ENCODE measurements at places on chromosomes 5 and 9.
A peak's percentile ranks its signal among the peaks of the same experiment; 100 is the strongest.

DNA sequence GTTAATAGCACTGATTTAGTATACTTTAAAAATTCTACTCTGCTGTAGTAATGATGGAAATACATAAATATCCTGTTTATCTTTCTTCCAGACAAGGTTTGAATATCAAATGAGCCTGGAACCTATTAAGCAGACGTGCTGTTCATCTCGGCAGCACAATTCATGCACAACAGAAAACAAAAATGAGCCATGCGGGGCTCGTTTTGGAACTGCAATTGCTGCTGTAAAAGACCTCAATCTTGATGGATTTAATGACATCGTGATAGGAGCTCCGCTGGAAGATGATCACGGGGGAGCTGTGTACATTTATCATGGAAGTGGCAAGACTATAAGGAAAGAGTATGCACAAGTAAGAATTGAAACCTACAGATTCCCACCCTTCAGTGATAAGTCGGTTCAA, 79.1 kb upstream of the ITGA2 start:
- no peak for DNase-seq
- H3K27me3 ChIP-seq, result peaks cover 10% of the 10 kb centered on the region
- H3K4me3 ChIP-seq, result no peak overlapping the region
- H3K4me1 ChIP-seq, result no peaks in the 10 kb centered on the region
- H3K36me3 ChIP-seq, result no peaks in the 10 kb centered on the region
- no peak overlapping the region for H3K27ac ChIP-seq

DNA sequence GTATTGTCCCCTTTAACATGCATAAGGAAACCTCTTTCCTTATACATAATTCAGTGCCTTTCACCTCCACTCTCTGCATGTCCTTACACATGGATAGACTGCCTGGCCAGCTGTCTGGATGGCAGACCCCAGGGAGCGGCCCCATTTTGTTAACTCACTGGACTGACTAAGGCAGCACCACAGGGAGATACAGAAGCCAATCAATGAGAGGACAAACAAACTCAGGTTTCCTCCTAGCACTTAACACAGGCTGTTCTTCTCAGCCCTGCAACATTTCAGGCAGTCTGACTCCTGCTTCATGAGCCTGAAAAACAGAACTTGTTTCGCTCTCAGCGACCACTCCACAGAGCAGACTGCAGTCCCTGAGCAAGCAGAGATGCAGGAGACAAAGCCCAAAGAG, 135.4 kb upstream of the RASEF start:
- peaks cover 8% of the 10 kb centered on the region for H3K27me3 ChIP-seq
- no peak overlapping the region for H3K4me3 ChIP-seq
- DNase-seq, result no peak

- no peaks in the 10 kb centered on the region for H3K36me3 ChIP-seq
- no peak overlapping the region for H3K4me3 ChIP-seq
- H3K4me1 ChIP-seq, result no peaks in the 10 kb centered on the region
- no peak for DNase-seq
- H3K27ac ChIP-seq, result no peak overlapping the region
Measured at GRCh38 chr5:57784121-57784520, 301.5 kb upstream of the ACTBL2 start.

- no peaks in the 10 kb centered on the region for H3K4me1 ChIP-seq
- H3K27me3 ChIP-seq, result peaks cover 2% of the 10 kb centered on the region
- no peak overlapping the region for H3K4me3 ChIP-seq
- no peak for DNase-seq
- no peak overlapping the region for H3K27ac ChIP-seq
- no peaks in the 10 kb centered on the region for H3K36me3 ChIP-seq
Measured at GRCh38 chr5:122111460-122111859, 17.9 kb upstream of the ZNF474 start.

- H3K4me3 ChIP-seq, result no peak overlapping the region
- peaks cover 42% of the 10 kb centered on the region for H3K36me3 ChIP-seq
- H3K4me1 ChIP-seq, result peaks cover 46% of the 10 kb centered on the region
- H3K27ac ChIP-seq, result peak overlapping the region; percentile 75
Measured at GRCh38 chr5:40378396-40379177, 301.1 kb upstream of the PTGER4 start.

DNA sequence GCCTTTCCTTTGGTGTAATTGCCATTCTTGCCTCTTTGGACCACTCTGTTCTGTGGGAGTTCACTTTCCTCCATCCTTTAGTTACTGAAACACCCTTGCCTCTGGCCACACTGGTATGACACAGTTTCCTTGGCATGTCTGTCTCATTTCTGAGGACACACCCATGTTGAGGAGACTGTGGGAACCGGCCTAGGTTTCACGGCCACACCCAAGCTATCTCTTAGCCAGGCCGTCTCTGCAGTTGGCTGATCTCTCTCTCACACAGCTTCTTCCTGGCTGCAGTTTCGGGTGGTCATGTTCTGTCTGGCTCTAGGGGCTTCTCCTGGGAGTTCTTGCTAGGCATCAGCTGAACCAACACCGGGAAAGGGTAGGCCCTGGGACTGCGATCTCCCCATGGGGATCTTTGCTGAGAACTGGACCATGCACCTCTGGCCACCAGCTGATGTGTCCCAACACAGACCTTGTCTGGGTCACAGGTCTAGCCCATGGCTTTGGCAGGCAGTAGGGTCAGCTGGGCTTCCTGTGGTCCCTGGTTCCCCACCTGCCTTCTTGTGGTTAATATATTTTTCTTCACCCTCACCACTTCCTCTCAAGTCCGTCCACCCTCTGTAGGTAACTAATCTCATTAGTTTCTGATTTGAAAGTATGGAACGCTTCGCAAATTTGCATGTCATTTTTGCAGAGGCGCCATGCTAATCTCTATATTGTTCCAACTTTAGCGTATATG, 24.9 kb downstream of the ARHGEF37 start:
- H3K27me3 ChIP-seq, result no peaks in the 10 kb centered on the region
- H3K36me3 ChIP-seq, result peaks cover 4% of the 10 kb centered on the region
- H3K4me3 ChIP-seq, result no peak overlapping the region
- DNase-seq, result no peak
- H3K4me1 ChIP-seq, result peaks cover 12% of the 10 kb centered on the region

DNA sequence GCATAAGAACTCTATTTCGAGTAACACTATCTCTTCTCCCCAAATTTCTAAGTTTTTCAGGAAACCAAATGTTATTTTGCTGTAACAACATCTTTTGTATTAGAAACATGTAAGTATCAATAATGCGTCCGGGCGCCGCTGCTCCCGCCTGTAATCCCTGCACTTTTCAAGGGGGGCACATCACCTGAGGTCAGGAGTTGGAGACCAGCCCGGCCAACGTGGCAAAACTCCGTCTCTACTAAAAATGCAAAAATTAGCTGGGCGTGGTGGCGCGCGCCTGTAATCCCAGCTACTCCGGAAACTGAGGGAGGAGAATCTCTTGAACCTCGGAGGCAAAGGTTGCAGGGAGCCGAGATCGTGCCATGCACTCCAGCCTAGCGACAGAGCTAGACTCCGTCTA, 881.1 kb upstream of the NUDT12 start:
- H3K4me3 ChIP-seq, result no peak overlapping the region
- H3K4me1 ChIP-seq, result no peaks in the 10 kb centered on the region
- no peaks in the 10 kb centered on the region for H3K36me3 ChIP-seq
- DNase-seq, result no peak
- no peaks in the 10 kb centered on the region for H3K27me3 ChIP-seq

DNA sequence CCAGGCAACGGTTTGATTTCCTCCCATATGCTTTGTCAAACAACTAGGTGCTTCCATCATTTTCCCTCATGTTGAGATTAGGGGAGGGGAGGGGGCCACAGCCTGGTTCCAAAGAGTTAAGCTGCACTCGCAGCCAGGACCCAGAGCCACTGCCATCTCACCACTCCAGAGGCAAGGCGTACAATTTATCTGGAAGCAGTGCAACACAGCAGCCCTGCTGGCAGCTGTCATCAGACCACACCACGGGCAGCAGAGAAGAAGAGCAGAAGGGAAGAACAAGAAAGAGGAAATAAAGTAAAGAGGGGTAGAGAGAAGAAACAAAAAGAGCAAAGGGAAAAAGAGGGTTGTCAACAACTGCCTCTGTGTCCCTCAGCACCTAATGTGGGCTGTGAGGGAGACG, 38.9 kb downstream of the MED27 start:
- DNase-seq, result no peak
- no peaks in the 10 kb centered on the region for H3K36me3 ChIP-seq
- no peak overlapping the region for H3K27ac ChIP-seq
- no peaks in the 10 kb centered on the region for H3K27me3 ChIP-seq

- H3K4me1 ChIP-seq, result no peaks in the 10 kb centered on the region
- H3K27me3 ChIP-seq, result peaks cover 3% of the 10 kb centered on the region
- no peaks in the 10 kb centered on the region for H3K36me3 ChIP-seq
Measured at GRCh38 chr5:5560016-5560415, 137.5 kb downstream of the ICE1 start.

DNA sequence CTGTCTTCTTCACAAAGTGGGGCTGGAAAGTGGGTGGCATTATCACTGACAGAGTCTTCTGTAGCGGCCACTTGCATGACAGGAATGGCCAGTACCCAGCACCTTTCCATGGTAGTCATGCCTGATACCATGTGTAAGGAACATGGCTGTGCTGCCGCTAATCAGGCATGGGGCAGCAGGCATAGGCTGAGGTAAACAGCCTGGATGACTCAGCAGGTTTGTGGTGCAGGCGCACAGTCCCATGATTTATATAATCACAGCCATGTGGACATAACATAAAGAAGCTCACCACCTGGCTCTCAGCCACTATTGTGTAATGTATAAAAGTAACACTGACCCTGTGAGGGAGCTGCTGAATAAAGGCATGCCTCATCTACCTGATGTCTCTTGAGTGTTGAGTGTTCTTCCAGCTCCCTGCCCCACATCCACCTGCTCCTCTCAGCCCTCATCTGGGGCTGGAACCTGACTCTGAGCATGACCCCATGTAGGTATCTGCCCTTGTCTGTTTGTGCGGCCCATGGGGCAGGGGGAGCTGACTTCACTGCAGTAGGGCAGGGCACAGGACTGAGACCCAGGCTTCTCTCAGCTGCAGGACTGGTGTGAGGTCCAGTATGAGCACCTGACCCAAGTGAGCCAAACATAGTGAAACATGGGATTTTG, 13.2 kb upstream of the ICE1 start:
- no peak overlapping the region for H3K27ac ChIP-seq
- DNase-seq, result no peak
- no peaks in the 10 kb centered on the region for H3K4me1 ChIP-seq
- no peak overlapping the region for H3K4me3 ChIP-seq
- no peaks in the 10 kb centered on the region for H3K27me3 ChIP-seq

DNA sequence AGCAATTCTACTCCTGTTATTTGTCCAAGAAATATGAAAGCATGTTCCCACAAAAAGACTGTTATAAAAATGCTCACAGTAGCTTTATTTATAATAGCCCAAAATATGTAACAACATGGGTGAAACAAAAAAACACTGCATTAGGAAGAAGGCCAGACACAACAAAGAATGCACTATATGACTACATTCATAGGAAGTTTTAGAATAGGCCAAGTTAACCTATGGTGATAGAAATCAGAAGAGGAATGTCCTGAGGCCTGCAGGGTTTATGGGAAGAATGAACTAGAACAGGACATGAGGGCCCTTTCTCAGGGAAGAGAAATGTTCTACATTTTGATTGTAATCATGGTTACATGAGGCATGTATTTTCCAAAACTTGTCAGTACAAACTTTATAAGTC, 24.7 kb upstream of the TAS2R1 start:
- H3K4me3 ChIP-seq, result no peak overlapping the region
- H3K4me1 ChIP-seq, result no peaks in the 10 kb centered on the region
- no peaks in the 10 kb centered on the region for H3K27me3 ChIP-seq
- H3K27ac ChIP-seq, result no peak overlapping the region
- no peaks in the 10 kb centered on the region for H3K36me3 ChIP-seq

GRCh38 chr5:151384106-151384505, 36.7 kb upstream of the SLC36A2 start:
- no peak overlapping the region for H3K4me3 ChIP-seq
- DNase-seq, result no peak
- H3K27ac ChIP-seq, result no peak overlapping the region
- H3K4me1 ChIP-seq, result no peaks in the 10 kb centered on the region
- H3K36me3 ChIP-seq, result no peaks in the 10 kb centered on the region

- DNase-seq, result no peak
- no peaks in the 10 kb centered on the region for H3K36me3 ChIP-seq
- H3K27me3 ChIP-seq, result no peaks in the 10 kb centered on the region
- no peak overlapping the region for H3K4me3 ChIP-seq
Measured at GRCh38 chr9:135062254-135062653, 25.2 kb upstream of the OLFM1 start.

DNA sequence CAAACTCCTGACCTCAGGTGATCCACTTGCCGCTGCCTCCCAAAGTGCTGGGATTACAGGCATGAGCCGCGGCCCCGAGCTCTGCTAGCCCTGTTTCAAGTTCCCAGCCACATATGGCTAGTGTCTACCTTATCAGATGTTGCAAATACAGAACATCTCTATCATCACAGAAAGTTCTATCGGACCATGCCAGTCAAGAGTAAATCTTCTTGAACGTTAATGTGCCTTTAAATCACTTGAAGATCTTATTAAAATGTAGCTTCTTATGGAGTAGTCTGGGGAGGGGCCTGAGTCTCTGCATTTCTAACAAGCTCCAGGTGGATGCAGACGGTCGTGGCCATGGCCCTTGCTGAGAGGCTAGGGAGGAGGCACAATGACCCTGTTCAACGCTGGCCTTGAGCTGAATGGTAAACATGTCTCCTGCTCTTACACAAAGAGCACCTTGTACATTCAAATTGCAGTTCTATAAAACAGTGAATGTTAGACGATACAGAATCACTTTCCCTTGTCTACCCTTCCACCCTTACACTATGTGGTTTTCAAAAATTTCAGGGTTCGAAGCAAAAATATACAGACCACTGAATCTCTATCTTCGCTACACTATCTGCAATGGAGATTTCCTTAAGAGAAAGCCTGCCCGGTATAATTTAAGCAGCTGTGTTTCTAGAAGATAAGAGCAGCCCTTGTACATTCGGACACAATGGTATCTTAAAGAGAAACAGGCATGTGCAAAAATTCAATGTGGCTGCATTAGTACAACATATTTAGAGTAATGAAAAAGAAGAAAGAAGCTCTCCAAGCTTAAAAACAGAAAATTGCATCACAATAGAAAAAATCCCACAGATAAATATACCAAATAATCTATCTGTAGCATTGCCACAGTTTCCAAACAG, 114.1 kb downstream of the FRMD3 start:
- H3K27me3 ChIP-seq, result no peaks in the 10 kb centered on the region
- no peaks in the 10 kb centered on the region for H3K4me1 ChIP-seq
- H3K27ac ChIP-seq, result no peak overlapping the region
- DNase-seq, result no peak
- H3K36me3 ChIP-seq, result no peaks in the 10 kb centered on the region

GRCh38 chr5:67306965-67307607, 110.5 kb upstream of the CD180 start:
- H3K27ac ChIP-seq, result no peak overlapping the region
- H3K27me3 ChIP-seq, result peaks cover 4% of the 10 kb centered on the region
- no peak overlapping the region for H3K4me3 ChIP-seq
- H3K36me3 ChIP-seq, result no peaks in the 10 kb centered on the region

GRCh38 chr5:139017624-139018023, 142.5 kb upstream of the LRRTM2 start:
- no peaks in the 10 kb centered on the region for H3K27me3 ChIP-seq
- peaks cover 21% of the 10 kb centered on the region for H3K36me3 ChIP-seq
- H3K27ac ChIP-seq, result no peak overlapping the region
- no peak overlapping the region for H3K4me3 ChIP-seq
- no peak for DNase-seq
